Suprapubic skin (tissue), 4 donors: ENCODE measurements at places on chromosomes 12 and 14. TPM values are rescaled to one million over a fixed set of nuclear protein-coding genes. Genes with fewer than 3 reads are reported as not detected.
A peak's percentile ranks its signal among the peaks of the same experiment; 100 is the strongest.

The PTHLH gene
- 2.0 TPM for total RNA-seq

DNA sequence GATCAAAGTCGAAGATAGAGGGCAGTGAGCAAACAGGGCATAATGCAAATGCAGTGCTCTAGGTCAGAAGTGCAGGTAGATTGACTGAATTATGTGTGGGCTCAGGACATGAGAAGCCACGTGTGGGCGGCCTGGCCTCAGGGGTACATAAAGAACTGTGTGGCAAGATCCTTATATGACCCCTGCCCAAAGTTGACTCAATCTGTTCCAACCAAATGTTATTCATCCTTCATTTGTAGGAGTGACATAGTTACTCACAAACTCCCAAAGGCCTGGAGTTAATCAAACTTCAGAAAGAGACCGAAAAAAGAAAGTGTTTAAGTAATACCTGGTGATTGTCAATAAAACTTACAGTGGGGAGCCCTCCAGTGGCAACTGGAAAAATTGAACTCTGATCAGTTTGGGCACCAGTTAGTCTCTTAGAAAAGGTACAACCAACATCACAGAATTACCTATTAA is 150.4 kb upstream of the FAR2 start:
- DNase-seq = no peak
- H3K27me3 ChIP-seq = no peaks in the 10 kb centered on the region
- H3K4me1 ChIP-seq = peaks cover 4% of the 10 kb centered on the region
- no peak overlapping the region for H3K4me3 ChIP-seq
- H3K27ac ChIP-seq = no peak overlapping the region

GRCh38 chr12:111434049-111434448 is 28.3 kb downstream of the SH2B3 start:
- peak overlapping the region; percentile 17 for H3K4me3 ChIP-seq
- H3K4me1 ChIP-seq = peaks cover 78% of the 10 kb centered on the region
- no peaks in the 10 kb centered on the region for H3K27me3 ChIP-seq
- peak overlapping the region; percentile 64 for H3K27ac ChIP-seq

DNA sequence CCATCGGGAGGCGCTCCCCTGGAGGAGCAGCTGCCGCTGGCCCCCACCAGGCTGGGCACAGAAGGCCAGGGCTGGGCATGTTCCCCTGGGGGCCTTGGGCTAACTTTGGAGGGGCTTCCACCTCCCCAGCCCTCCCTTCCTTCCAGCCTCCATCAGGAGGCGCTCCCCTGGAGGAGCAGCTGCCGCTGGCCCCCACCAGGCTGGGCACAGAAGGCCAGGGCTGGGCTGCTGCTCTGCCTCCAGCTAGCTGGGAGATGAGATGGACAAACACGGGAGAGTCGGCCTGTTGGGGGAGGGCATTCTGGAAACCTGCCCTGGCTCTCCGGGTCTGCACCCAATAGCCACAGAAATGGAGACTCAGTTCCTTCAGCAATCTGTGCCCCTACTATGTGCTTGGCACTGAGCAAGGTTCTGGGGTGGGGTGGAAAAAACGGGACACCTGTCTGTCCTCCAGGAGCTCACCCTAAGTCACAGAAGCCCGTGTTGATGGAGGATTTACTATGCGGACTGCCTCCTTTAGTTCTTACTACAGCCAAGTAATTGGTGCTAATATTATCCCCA is 39.0 kb upstream of the CORO1C start:
- H3K36me3 ChIP-seq = no peaks in the 10 kb centered on the region
- no peak overlapping the region for H3K27ac ChIP-seq
- no peak overlapping the region for H3K4me3 ChIP-seq
- no peak for DNase-seq
- peaks cover 44% of the 10 kb centered on the region for H3K4me1 ChIP-seq

- no peak overlapping the region for H3K4me3 ChIP-seq
- no peaks in the 10 kb centered on the region for H3K27me3 ChIP-seq
- no peak for DNase-seq
- no peak overlapping the region for H3K27ac ChIP-seq
These were observed 234.8 kb upstream of the ATP2B1 start for GRCh38 chr12:89943463-89943862.

GRCh38 chr12:85281636-85282312 is 1.8 kb downstream of the ALX1 start:
- peaks cover 98% of the 10 kb centered on the region for H3K27me3 ChIP-seq
- H3K4me3 ChIP-seq = no peak overlapping the region
- H3K36me3 ChIP-seq = no peaks in the 10 kb centered on the region
- no peak overlapping the region for H3K27ac ChIP-seq
